ENCODE measurements at places on chromosomes 1 and 21. TPM values are rescaled to one million over a fixed set of nuclear protein-coding genes. Genes with fewer than 3 reads are reported as not detected.

The MORC3 gene
- polyA plus RNA-seq = 28.7 TPM

The MRPS6 gene
- 111 TPM for polyA plus RNA-seq

DNA sequence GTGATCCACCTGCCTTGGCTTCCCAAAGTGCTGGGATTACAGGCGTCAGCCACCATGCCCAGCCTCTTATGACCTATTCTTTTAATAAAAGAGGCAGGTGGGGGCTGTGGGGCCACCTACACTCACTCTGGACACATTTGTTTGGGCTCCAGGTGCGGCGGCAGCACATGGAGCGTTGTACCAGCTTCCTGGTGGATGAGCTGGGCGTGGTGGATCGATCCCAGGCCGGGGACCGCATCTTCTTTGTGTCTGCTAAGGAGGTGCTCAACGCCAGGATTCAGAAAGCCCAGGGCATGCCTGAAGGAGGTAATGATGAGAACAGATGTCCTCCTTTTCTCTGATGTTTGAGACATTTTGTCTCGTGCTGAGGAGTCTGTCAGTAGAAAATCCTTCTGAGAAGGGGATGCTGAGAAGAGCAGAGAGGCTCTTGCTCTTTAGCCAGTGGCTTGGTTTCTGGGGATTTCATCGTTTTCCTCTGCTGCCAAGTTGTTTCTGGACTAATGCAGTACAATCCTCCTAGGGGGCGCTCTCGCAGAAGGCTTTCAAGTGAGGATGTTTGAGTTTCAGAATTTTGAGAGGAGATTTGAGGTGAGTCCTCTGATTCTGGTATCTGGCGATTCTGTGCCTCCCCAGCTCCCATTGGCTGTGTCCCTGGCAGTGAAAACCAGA lies 17.9 kb upstream of the MIIP start:
- no peak for DNase-seq

The MMP23B gene
- 10.7 TPM for polyA plus RNA-seq

GRCh38 chr1:84885469-84885868 lies 7.5 kb downstream of the LPAR3 start:
- DNase-seq = no peak

Measured in large intestine (tissue), 12 donors.